Stimulated activated naive CD8-positive, alpha-beta T cell treated with anti-CD3 and anti-CD28 coated beads, Interleukin-15, Interleukin-2, amounts not matched to agents 100 U/mL and 50 U/mL, for 24 hours (primary cell): ENCODE measurements at places on chromosomes 11 and 22.

- no peak for DNase-seq
Measured at GRCh38 chr11:114088836-114089235, 29.3 kb downstream of the ZBTB16 start.

GRCh38 chr11:96986516-96986915 lies 596.7 kb downstream of the JRKL start:
- no peak for DNase-seq

- DNase-seq: no peak
Measured at GRCh38 chr11:48354677-48355076, 11.6 kb downstream of the OR4C5 start.

DNA sequence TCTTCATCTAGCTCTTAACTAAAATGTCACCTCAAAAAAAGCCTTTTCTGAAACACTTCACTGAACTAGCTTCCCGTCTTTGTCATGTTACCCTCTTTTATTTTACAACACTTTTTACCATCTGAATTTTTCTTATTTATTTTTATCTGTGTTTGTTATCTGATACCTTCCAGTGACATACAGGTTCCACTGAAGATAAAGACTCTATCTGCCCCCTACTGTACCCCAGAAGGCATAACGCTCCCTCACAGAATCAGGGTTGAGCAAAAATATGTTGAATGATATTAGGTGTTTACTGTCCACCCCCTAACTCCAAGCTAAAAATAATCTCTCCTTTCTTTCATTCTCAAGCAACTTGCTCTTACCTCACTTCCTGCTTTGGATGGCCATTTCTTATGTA lies 654.2 kb downstream of the NELL1 start:
- DNase-seq: no peak
